ENCODE measurements at places on chromosomes 12 and 14.

GRCh38 chr14:103597623-103598377 is 31.2 kb upstream of the KLC1 start:
- no peak for DNase-seq

GRCh38 chr12:124636138-124636978 is 68.9 kb upstream of the NCOR2 start:
- peak; percentile 26 for DNase-seq

DNA sequence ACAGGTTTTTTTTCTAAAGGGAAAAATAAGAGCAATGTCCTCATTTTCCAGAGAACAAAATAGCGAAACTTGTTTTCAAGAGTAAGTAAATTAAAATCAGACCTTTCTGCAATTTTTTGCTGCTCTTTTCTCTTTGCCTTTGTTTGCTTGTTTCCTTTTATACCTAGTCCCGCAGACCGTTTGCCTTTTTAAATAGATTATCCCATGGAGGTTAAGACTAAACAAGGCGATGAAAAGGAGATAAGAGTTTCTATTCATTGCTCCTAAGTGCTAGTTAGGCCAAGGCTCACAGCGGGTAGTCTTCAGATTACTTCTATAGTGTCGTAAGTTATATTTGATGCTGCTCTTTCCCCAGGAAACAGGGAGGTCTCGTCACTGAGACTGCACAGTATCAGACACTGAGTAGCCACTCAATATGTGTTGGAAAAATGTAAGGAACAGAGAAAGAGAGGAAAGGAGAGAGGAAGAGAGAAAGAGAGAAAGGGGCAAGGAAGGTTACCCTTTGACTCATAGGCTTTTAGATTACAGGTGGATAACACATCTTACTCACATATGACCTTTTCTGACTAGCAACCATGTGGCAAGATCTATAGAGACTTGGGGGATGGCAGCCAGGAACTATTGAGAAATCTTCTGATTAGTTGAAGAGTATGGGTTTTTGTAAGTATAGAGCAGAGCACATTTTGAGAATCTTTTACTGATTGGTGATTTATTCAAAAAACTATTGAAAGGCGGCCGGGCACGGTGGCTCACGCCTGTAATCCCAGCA is 107.5 kb upstream of the PARP11 start:
- DNase-seq, result no peak

- DNase-seq, result no peak
Observed at GRCh38 chr12:9367828-9368227, 159.6 kb upstream of the PZP start.

- DNase-seq, result no peak
Observed at GRCh38 chr14:44494137-44494536, 12.9 kb downstream of the FSCB start.

DNA sequence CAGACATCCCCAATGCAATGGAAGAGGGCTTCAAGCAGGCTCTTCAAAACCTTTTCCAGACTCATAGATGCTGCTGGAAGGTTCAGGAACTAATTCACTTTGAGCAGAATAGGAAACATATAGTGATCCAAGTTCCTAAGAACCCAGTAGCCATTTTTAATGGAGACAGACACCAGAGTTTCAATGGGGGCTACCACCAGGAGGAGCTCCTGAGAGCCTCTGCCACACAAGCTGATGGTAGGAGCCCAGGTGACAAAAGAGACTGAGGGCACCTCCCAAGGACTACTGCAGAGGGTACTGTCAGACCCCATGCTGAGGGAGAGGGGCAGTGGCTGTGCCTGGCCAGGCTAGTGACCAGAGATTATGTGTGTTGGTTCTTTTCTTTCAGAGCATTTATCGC is 45.9 kb downstream of the IFNG start:
- no peak for DNase-seq

DNA sequence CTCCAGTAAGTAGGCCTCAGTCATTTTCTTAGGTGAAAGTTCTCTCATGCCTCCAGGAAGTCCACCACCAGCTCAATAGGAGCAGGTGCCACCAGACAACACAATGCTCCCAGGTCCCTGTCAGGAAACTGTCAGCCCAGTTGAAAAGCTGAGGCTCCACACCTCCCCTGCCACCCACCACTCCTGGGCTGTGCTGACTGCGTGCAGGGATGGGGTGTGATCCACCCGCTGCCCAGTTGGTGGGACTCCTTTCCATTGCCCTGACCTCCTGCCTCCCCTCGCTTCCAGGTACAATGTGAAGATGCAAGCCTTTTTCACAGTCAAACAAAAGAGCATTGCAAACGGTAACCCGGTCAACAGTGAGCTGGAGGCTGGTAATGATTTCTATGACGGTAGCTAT is 64.8 kb upstream of the RIN3 start:
- no peak for DNase-seq

DNA sequence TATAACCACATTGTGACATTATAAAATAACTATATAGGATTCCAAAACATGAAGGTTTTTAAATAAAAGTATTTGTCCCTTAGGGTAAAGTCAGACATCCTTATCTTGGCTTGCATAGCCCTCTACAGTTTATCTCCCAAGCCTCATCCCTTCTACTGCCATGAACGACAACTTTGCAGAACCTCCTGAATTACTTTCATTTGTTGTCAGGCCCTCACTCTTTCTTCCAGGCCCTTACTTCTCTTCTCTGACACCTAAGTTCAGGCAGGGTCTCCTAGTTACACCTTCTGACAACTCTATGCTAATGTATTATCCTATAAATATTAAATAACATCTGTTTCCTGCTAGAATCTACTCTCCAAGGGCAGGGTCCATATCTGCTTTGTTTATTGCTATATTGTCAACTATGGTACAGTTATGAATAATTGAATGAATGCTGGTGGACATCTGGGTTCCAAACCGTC is 115.7 kb upstream of the MDM1 start:
- DNase-seq, result no peak

DNA sequence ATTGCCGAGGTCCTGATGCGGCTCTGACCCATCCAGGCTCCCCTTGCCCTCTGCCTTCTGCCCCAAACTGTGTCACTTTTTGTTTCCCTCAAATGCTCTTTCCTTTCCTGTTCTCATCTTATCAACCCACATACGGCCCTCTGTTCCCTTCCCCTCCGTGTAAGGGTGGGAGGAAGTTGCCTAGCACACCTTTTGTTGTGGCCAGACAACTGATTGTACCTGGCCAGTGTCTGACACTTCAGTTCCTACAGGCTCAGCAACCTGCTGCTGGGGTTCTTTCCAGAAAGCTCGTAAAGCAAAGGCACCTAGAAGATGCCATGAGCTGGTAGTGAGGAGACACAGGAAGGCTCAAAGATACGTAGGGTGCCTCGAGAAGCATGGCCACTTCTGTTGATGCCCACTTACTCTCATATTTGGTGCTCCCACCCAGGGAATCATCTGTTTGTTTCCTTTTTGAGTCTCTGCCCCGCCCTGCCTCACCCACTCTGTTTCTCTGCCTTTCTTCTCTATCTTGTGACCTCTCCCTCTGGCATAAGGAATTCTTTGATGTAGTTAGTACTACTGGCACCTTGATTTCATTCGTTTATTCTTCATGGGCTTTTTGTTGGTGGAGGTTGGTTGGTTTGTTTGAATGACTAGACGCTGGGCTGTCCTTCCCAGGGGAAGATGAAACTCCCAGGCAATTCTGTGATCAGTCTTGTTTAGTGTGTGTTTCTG is 152.4 kb upstream of the FKBP4 start:
- no peak for DNase-seq

DNA sequence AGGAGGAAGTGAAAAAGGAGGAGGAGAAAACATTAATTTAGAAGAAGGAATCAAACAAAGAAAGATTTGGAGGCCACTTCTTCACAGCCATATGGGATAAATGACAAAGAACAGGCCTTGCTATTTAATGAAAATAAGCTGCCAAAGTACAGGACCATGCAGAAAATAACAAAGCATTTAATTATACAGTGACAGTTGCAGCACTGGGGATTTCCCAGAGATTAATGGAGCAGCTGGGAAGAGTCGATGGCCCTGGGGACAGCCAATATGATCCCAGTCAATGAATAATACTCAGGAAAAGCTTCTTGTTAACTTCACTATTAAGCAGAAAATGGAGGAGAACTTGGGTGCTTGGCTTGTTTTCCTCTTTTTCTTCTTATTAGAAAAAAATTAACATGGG is 34.6 kb downstream of the RERG start:
- no peak for DNase-seq

GRCh38 chr12:123077298-123078119 is 73.4 kb downstream of the PITPNM2 start:
- DNase-seq, result no peak

DNA sequence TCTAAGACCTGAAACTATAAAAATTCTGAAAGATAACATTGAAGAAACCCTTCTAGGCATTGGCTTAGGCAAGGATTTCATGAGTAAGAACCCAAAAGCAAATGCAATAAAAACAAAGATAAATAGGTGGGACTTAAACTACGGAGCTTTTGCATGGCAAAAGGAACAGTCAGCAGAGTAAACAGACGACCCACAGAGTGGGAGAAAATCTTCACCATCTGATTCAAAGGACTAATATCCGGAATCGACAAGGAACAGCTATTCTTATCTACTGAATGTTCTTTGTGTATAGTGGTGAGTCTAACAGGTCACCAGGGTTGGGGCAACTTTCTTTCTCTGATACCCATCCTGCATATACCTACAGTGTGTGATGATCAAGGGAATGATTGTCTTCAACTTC is 198.6 kb downstream of the CCDC91 start:
- no peak for DNase-seq

- DNase-seq, result no peak
Observed at GRCh38 chr14:78904094-78904493, 733.9 kb downstream of the NRXN3 start.

DNA sequence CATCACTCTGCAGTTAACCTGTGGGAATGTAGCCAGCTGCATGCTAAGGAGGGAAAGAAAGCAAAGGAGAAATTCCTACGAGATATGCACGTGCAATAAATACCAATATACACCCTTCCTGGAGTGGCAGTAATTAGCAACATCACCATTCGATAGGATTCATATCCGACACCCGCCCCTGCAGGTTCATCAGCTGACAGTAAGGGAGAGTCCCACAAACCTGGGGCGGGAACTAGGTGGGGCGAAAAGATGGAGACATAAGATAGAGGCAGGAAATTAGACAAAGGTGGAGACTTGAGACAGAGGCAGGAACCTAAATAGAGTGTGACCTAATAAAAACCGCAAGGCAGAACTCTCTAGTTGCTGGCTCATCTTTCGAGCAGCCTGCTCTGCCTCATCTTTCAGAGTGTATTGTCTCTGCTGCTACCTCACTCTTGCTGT is 51.6 kb downstream of the PLEKHG3 start:
- DNase-seq, result peak; percentile 96

DNA sequence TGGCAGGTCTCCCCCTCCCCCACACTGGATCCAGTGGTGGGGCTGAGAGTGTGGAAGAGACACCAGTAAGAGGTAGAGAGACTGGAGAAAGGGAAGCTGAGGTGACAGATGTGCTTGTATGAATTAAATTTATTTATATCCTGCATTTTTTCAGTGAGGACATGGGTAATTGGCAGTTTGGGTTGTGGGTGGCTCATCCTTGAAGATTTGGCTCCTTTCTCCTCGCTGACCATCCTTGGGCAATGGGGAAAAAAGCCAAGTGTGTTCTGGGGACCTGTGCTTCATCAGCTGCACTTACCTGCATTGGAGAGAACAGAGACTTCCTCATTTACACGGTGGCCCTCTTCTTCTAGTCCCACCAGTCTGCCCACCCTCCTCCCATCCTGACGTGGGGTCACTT is 86.4 kb downstream of the RFX4 start:
- no peak for DNase-seq

DNA sequence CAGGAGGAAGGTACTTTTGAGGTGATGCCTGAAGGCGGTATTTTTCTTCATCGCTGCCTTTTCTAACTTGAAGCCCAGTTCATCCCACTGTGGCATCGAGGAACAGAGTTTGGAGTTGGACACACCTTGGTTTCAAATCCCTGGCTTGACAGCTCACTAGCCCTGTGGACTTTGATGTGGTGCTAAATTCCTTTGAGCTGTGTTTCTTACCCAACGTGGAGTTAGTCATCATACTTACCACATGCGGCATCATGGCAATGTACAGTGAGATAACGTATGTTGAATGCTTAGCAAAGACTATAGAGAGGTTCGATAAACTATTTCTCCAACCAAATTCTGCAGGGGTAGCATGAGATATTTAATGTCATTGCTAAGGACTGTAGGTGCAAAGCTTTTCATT is 3.4 kb downstream of the PLEKHG3 start:
- DNase-seq, result peak; percentile 90

DNA sequence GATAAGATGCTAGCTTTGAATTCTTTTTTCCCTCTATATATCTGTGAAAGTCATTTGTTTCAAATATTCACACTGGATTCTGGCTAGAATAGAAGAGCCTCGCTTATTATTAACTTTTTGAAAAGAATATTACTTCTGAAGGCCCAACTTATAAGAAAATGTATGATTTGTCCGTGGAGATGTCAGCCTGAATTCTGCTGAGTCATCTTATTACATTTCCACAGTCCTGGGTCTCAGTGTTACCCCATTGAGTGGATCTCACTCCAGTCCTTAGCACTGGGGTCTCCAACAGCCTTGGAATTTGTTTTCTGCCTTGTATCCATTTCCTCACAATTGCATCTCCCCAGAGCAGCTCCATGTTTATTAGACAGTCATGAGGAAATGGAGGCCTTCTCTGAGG is 907.9 kb downstream of the VRK1 start:
- no peak for DNase-seq

DNA sequence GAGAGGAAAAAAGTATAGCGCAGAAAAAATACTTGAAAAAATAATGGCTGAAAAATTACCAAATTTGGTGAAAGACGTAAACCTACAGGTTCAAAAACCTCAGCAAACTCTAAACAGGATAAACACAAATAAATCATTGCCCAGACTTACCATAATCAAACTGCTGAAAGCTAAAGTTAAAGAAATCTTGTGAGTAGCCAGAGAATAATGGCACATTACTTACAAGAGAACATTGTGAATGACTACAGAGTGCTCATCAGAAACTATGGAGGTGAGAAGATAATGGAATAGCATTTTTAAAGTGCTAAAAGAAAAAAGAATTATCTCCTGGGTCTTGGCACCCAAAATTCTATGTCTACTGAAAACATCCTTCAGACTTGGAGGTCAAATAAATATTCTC is 36.0 kb downstream of the ATF1 start:
- no peak for DNase-seq

DNA sequence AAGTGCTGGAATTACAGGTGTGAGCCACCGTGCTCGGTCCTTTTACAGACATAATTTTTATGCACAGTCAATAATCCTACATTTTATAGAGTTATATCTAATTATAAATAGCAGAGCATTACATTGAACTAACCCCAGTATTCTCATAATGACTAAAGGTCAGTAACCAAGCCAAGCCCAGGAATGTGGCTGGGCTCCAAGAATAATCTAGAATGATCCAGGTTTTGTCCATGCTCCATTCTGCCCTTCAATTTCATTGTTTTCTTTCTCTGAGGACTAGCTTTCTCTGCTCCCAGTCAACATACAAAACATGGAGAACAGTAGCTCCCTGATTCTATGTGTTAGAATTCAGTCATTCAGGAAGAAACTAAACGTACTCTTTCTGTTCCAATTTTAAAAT is 92.1 kb upstream of the KRR1 start:
- no peak for DNase-seq

DNA sequence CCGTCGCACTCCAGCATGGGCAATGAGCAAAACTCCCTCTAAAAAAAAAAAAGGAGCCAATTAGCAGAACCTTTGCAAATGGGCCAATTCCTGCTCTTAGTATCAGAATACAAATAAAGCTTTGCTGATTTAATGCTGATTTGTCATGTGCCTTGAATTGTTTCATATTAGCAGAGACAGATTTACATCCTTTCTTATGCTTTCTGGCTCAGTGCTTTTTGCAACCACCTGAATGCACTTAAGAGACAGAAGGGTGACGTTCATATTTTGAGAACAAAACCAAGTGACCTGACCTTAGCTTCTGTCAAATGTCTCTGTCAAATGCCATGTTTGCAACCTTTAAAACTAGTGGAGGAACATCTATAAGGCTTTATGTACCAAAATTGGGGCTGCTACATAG is 43.8 kb upstream of the YAF2 start:
- no peak for DNase-seq

Measured in epithelial cell of prostate (primary cell).